ENCODE measurements at places on chromosomes 6 and 20. TPM values are rescaled to one million over a fixed set of nuclear protein-coding genes. Genes with fewer than 3 reads are reported as not detected.

DNA sequence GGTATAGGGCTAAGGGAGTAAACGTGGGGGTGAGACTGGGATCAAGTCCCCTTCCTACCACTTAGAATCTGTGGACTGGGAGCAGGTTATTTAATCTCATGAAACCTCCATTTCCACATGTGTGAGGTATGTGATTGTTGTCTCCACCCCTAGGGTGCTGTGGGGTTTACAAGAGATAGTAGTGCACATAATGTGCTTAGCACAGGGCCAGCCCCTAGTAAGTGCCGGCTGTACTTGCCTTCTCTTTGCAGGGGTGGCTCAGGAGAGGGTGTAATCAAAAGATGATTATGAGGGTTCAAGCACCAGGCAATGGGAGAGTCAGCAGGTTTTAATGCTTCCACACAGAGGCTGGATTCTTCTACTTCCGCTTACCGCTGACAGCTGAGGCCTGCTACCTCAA is 6.9 kb downstream of the NT5E start:
- ATAC-seq = no peak

Gene SMOC2
- not detected for total RNA-seq

GRCh38 chr6:47366335-47366890 is 56.7 kb upstream of the TNFRSF21 start:
- ATAC-seq = no peak

GRCh38 chr6:84825461-84825860 is 61.1 kb upstream of the TBX18 start:
- no peak for ATAC-seq

- ATAC-seq = no peak
Observed at GRCh38 chr6:134468633-134469032, 150.7 kb upstream of the SGK1 start.

DNA sequence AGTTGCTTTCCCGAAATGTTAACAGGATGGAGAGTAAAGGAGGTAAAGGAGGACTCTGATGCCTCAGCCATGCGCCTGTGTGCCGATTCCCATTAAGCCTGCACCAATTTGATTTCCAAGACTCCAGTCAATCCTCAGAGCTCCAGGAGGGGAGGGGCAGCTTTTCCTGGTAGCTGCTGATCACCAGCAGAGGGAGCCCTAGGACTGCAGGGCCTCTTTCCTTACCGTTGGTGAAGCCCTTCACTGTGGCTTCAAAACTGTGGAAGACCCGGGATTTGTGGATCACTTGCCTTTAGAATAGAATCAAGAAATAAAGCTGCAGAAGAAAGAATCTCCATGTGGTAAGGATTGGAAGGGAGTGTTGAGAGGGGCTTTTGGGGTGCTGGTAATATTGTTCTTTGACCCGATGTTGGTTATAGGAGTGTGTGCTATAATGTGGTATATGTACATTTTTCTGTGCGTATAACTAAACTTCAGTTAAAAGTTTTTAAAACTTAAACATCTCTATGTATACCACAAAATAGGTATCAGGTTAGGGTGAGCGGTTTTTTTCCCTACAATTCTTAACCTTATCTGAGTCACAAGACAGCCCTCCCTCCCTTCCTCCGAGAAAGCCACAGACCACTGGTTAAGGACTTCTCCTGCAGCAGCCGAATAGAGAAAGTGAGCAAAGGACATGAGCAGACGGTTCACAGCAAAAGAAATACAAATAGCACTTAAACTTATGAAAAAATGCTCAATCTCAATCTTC is 6.9 kb upstream of the OSER1 start:
- peak; percentile 82 for ATAC-seq

Gene KCNQ2
- total RNA-seq = not detected

- ATAC-seq = no peak
Observed at GRCh38 chr20:60213126-60213893, 255.1 kb downstream of the CDH26 start.

Gene LY6G6D
- total RNA-seq = not detected

DNA sequence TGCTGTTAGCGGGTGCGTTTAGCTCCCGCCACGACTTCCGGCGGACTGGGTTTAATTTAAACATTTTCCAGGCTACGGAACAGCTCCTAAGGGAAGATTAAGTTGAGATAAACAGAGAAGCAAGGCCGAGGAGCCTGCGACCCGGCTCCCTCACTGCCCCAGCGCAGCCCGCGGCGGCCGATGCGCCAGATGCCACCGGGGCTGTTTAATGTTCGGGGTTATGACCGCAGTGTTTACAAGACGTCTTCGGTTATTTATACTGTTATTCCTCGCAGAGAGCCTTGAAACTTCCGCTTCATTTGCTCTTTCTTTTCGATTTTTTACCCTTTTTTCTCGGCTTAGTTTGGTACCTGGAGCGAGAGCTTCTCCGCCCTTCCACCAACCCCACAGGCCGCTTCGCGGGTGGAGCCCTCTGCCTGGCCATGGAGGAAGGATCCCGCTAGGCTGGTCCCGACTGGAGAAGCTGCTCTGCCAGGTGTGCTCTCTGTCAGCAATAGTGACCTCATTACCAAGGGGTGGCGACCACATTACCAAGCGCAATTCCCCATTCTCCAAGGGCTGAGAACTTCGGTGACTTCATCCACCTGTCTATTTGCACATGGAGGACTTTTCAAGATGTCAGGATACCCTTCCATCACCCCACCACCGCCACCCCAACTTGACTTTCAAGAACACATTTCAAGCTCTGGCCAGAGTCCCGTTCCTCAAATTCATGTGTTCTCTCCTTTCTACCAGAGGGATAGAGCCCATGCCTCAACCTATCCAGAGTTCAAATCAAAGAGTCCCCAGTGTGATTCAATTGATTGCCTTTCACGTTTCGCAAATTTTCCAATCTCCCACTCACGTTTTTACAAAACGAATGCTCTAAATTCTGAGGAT is 4.1 kb downstream of the TCF21 start:
- no peak for ATAC-seq

Gene FOXS1
- total RNA-seq = not detected

- ATAC-seq = no peak
Observed at GRCh38 chr6:45574885-45575284, 197.2 kb upstream of the SUPT3H start.

DNA sequence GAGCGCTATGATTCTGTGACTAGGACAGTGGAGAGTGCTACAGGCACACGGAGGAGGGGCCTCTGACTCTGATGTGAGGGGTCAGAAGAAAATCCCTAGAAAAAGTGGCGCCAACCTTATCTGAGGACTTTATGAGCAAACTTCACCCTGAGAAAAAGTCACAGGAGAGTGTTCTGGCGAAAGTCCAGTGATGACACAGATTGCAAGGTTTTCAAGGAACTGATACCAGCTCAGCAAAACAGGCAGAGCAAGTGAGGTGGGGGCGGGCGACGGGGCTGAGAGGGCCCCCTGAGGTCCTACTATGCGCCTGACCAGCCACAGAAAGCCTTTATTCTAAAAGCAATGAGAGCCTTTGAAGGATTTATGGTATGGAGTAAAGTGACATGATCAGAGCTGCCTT is 73.3 kb downstream of the SLC22A23 start:
- no peak for ATAC-seq

Gene MYBL2
- 95.5 TPM for total RNA-seq

GRCh38 chr6:75735491-75736186 is 13.4 kb upstream of the MYO6 start:
- no peak for ATAC-seq

DNA sequence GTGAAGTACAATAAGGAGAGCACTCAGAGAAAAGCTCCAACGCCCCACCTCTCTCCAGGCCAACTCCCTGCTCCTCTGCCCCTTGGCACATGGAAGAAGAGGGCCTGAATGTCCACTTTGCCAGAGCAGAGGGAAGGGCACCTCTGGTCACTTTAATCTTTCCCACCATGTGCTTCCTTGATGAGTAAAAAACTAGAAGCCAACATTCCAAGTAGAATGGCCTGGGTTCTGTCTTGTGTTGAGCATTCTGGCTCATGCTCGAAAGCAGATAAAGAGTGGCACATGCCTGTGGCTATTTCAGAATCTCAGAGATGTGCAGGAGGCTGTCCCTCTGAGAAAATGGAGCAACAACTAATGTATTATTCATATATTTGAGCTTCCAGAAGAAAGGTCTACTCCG is 177.4 kb upstream of the PLN start:
- no peak for ATAC-seq

- ATAC-seq = no peak
Observed at GRCh38 chr6:167013067-167013466, 13.9 kb downstream of the CEP43 start.

Gene BPIFB1
- total RNA-seq = not detected

Gene TMEM242
- total RNA-seq = 5.1 TPM

DNA sequence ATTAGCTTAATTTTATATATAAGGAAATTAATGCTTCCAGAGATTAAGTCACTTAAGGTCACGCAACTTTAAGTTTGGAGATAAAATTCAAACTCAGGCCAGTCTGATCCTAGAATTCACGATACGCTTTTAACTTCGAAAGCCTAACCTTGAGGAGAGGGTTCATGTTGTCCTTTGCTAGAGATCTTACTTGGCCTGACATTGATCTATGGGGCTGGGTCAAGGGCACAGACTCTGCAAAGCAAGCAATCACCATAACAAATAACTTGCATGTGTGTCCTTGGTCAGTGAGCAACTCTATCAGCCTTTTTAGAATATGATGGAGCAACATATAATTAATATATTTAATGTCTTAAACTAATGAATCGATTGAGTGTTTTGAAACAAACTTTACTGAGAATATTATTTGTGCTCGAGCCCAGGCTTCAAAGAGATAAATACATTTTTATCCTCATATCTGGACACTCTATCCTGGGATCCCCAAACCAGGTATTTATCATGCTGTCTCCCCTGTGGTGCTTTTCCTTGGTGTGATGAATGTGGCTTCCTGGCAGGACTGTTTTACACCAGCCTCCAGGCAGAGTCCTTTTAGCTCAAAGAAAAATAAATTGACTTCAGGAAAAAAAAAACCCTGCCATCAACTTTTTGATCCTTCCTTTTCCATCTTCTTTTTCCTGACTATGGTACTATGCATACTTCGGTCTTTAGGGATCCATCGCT is 29.1 kb downstream of the RPS12 start:
- no peak for ATAC-seq

DNA sequence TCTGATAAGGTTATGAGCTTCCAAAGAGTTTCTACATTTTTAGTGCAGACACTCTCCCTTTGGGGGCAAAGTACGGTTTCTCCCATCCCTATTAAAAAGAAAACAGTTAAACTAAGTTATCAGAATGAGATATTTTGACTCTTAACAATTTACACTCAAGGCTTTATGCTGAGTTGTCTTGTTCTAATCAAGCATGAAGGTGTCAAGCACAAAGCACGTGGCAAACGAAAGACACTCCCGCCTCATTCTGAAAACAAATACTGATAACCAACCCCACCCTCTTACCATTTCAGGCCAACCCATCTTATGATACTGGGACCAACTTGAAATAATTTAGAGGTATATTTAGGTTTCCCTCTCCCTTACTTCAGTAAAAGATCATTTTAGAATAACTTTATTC is 24.3 kb downstream of the OR14J1 start:
- ATAC-seq = no peak

Gene SULF2
- total RNA-seq = 2.2 TPM

DNA sequence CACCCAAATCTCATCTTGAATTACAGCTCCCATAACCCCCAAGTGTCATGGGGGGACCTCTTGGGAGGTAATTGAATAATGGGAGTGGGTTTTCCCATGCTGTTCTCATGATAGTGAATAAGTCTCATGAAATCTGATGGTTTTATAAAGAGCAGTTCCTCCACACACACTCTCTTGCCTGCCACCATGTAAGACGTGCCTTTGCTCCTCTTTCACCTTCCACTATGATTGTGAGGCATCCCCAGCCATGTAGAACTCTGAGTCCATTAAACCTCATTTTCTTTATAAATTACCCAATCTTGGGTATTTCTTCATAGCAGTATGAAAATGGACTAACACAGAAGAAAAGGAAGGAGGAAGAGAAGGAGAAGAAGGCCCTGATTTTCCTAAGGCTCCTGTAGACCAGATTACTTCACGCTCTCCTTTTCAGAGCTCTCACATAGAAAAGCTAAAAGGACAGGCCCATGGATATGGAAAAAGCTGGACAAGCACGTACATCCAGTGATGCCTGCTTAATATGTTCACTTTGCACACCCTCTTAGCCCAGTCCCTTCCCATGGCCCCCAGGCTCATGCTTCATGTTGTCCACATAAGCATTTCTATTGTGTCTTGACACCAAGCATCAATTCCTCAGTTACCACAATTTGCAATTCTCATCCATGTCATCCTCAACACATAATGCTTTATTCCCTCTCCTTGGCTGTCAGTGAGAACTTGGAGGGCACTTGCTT is 354.8 kb downstream of the CD83 start:
- no peak for ATAC-seq

- ATAC-seq = peak; percentile 93
Observed at GRCh38 chr6:166162599-166163342, 4.9 kb downstream of the TBXT start.

Gene BTNL2
- not detected for total RNA-seq

DNA sequence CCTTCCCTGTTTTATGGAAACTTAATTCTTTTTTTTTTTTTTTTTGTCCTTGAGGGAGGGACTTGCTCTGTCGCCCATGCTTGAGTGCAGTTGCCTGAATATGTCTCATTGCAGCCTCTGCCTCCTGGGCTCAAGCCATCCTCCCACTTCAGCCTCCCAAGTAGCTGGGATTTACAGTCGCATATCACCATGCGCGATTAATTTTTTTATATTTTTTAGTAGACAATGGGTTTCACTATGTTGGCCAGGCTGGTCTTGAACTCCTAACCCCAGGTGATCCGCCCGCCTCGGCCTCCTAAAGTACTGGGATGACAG is 654 bp downstream of the TMEM14C start:
- no peak for ATAC-seq

DNA sequence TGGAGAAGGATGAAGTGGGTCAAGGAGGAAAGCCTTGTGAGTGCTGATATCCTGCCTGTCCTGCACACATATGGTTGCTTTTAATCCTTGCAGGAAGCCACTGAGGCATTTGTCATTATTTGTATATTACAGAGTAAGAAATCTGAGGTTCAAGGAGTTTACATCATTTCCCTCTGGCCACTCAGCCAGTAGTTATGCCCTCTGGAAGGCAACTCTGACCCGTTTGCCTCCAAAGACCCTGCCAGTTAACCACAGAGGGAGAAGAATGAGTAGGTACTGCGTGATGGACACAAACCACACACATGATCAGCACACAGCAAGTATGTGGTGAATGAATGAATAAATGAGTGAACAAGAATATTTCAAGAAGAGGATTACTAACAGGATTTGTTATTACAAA is 7.9 kb upstream of the FAM210B start:
- no peak for ATAC-seq

GRCh38 chr6:24979176-24979575 is 43.4 kb upstream of the RIPOR2 start:
- ATAC-seq = no peak

Gene TUBB2A
- 6.0 TPM for total RNA-seq

- ATAC-seq = peak; percentile 49
Observed at GRCh38 chr6:85464260-85464644, 14.4 kb downstream of the NT5E start.

Gene NOL4L
- 28.5 TPM for total RNA-seq

GRCh38 chr6:8436966-8437365 is 1.6 kb upstream of the SLC35B3 start:
- no peak for ATAC-seq

GRCh38 chr20:3712279-3712873 is at the start of gene SIGLEC1:
Gene SIGLEC1, minus strand, starts transcription at chr20:3712600. Its CDS starts 5,472 bp downstream, at chr20:3707128.
- no peak for ATAC-seq

Gene DLL1
- 0.56 TPM for total RNA-seq

Gene TCF15
- total RNA-seq = not detected

Data from activated T-helper 17 cell treated with anti-CD3 and anti-CD28 coated beads, Interleukin-2, amount 50 U/mL, for 72 hours (primary cell).